ENCODE measurements at places on chromosomes 4 and X.
A peak's percentile ranks its signal among the peaks of the same experiment; 100 is the strongest.

GRCh38 chrX:12987340-12987739 lies 12.4 kb downstream of the TMSB4X start:
- DNase-seq = no peak

DNA sequence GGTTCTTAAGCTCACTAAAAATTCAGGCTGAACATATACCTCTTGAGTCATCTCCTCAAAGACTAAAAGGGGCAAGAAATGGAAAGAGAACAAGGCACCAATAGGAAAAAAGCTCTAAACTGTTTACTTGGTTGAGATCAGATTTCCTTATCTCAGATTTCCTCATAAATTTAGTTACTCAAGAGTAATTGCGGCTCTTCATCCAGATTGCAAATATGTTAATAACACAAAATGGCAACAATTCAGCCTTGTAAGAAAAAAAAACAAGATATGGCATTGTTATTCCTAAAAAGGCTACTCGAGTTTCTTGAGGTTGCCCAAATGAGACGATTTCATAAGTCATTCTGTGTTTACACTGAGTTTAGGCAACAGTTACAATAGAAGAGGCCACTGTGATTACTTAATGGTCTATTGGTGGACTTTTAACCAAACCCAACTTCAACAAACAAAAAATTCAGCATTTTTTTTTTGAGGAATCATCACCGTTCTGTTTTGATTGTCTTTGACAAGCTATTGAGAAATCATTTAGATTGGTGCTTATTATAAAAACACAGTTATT lies 97.9 kb upstream of the PDHA1 start:
- no peak for DNase-seq

DNA sequence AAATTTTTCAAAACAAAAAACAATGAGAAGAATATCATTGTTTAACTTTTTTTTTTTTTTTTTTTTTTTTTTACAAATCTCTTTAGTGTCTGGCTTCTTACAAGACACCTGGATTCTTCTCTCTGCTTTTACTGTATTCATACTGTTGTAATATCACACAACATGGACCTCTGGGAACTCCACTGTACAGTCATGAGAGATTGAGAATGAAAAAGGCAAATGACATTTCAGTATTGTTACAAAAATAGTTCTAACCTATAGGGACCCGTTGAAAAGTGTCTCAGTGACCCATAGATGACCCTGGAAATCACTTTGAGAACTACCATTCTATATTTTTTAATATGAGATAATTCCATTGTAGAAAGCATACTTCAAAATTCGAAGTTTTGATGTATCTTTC lies 124.4 kb downstream of the SLIT2 start:
- no peak for DNase-seq

- DNase-seq = no peak
These were observed 13.4 kb upstream of the STK32B start for GRCh38 chr4:5037553-5038551.

DNA sequence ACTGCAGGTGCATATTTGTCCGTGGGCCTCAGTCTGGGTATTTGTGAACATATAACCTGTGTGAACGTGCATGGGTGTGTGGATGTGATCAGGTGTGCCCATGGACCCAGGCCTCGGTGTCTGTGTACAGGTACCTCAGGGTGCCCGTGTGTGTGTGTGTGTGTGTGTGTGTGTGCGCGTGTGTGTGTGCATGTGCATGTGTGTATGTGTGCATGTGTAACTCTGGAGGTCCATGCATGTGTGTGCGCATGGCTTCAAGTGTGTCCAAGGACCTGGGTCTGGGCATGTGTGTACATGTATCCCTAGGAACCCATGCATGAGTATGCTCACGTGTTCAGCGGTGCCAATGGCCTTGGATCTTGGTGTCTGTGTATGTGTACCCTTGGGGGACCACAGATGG lies 15.8 kb downstream of the FTSJ1 start:
- no peak for DNase-seq

- DNase-seq = no peak
These were observed 62.5 kb downstream of the CD40LG start for GRCh38 chrX:136710325-136710951.

DNA sequence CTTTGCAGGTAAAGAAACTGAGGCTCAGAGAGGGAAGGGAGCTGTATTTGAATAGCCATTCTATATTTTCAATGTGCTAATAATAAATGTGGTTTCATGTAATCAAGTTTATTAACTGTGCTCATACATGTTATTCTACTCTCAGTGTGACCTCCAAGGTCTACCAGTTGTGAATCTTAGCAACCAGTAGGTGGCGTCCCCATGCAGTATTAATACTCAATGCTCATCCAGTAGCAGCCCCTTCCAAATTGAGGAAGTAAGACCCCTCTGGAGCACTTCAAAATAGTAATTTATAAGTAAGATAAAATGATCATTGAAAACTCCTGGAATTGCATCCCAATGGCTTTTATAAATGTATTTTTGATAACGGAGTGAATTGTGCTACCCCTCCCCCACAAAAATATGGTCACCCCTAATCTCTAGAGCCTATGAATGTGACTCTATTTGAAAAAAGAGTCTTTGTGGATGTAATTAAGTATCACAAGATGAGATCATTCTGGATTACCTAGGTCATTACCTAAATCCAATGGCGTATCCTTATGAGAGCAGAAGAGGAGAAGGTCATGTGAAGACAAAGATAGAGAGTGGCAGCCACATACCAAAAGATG lies 20.4 kb upstream of the SEPSECS start:
- DNase-seq = peak; percentile 14

DNA sequence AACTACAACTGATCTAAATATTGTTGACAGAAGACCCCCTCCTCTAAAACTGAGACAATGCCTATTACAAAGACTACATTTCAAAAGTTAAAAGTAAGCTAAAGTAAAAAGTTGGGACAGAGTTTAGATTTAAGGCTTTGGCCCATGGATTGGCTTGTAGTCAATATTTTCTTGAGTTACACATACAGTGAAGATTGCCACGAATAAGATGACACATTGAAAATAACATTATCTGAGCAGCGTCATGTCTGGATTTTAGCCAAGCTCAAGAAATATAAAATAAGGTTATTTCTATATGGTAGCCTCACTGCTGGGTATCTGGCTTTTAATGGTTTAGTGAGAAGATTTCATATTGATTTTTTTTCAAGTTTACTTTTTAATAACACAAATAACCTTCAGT lies 266.2 kb upstream of the LDB2 start:
- no peak for DNase-seq

GRCh38 chr4:133186210-133186609 lies 37.1 kb downstream of the PCDH10 start:
- no peak for DNase-seq

DNA sequence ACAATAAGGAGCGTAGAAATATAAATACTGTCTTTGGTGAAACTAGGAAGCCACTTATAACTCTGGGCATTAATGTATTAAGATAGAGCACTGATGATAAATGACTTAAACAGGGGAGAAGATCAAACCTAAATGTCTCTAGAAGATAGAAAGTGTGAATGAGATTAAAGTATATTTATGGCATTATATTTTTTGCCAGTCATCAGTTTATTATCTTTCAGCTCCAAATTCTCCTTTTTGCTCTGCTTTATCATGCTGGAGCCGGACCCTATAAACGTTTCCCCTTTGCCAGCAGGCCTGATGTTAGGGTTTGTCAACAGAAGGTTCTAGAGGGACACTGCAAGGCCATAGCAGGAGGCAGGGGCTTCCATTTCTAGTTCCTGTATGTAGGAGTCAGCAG lies 76.4 kb downstream of the TBC1D19 start:
- no peak for DNase-seq

DNA sequence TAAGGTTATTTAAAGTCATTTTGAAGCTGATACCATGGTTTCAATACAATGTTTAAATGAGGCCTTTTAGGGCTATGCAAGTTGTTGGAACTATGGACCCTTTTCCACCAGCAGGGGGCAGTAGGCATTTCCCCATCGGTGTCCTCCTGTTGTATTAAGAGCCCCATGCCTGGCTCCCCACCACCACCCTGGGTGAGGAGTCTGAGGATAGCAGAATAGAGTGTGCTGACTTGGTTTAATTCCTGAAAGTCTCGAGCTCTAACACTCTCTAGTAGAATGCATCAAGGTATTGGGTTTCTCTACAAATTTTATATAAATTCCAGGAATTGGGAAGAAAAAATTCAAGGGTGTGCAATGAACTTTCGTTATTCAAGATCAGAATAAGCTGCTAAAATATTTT lies 234.8 kb upstream of the JADE1 start:
- DNase-seq = peak; percentile 46

DNA sequence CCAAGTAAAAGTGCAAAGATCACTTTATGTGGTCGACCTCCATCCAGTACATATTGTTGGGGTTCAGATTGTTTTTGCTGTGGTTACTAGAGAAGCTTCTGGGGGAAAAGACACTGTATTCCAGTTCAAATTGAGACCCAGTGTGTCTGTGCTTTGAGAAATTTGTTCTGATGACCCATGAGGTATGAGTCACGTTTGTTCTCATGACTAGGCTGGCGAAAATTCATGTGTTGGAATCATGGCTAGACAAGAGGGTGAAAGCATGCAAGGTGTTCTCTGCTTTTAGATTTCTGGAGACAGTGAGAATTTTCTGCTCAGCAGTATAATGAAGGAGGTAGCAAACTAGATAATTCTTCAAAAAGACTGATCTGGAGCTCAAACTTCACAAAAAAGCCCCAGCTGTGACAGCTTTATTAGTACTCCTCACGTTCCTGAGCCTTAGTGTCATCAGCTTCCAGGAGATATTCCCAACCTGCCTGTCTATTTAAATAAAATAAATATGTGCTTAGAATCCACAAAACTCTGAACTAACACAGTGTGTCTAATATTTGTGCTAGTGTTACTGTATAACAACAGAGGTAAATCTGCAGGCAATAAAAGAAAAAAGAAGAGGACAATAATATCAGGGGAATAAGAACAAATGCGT lies 24.4 kb upstream of the FAM47B start:
- no peak for DNase-seq

- no peak for DNase-seq
These were observed 58.9 kb downstream of the PLAC1 start for GRCh38 chrX:134599184-134599914.

DNA sequence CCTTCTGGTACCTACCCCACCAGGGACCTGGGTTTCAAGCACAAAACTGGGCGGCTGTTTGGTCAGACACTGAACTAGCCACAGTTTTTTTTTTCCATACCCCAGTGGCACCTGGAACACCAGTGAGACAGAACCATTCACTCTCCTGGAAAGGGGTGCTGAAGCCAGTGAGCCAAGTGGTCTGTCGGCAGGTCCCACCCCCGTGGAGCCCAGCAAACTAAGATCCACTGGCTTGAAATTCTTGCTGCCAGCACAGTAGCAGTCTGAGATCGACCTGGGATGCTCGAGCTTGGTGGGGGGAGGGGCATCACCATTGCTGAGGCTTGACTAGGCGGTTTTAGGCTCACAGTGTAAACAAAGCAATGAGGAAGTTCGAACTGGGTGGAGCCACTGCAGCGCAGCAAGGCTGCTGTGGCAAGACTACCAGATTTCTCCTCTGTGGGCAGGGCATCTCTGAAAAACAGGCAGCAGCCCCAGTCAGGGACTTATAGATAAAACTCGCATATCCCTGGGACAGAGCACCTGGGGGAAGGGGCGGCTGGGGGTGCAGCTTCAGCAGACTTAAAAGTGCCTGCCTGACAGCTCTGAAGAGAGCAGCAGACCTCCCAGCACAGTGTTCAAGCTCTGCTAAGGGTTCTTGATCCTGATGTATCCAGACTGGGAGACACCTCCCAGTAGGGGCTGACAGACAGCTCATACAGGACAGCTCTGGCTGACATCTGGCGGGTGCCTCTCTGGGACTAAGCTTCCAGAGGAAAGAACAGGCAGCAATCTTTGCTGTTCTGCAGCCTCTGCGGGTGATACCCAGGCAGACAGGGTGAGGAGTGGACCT lies 223.0 kb downstream of the COX18 start:
- no peak for DNase-seq

DNA sequence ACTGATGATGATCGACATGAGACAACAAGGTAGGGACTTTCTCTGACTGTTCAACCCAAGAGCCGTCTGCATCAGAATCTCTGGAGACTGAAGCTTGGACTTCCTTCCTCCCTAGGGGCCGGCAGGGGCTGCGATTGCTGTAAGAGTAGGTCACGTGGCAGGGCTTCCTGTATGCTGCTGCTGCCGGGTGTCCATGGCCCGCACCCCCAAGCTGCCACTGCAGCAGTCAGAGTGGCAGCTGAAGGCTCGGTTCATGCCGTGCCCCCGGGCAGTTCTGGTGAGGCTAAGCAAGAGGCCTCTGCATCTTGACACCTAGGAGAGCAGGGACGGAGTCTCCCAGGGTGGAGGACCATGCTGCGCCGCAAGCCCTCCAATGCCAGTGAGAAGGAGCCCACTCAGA lies at the start of gene SASH3:
Gene SASH3, plus strand, starts transcription at position 203 of the 400 bp plus-strand sequence. Its CDS starts 149 bp downstream, at position 352.
- peak; percentile 34 for DNase-seq

DNA sequence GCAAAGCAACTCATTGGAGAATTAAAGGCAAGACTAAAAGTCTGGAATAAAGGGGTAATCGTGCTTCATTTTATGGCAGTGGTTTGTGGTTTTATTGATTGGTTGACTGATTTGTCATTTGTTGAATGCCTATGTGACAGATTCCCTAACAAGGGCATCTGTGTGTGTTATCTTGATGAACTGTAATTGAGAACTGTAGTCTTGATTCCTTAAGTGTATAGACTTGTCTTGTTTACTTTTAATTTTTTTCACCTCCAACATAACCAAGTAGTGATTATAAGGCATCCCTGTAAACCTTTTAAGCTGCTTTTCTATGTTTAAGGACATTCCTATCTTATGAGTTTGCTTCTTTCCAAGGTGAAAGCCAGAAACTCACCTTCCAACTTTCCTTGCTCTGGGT lies 216.0 kb upstream of the TAPT1 start:
- DNase-seq = no peak

DNA sequence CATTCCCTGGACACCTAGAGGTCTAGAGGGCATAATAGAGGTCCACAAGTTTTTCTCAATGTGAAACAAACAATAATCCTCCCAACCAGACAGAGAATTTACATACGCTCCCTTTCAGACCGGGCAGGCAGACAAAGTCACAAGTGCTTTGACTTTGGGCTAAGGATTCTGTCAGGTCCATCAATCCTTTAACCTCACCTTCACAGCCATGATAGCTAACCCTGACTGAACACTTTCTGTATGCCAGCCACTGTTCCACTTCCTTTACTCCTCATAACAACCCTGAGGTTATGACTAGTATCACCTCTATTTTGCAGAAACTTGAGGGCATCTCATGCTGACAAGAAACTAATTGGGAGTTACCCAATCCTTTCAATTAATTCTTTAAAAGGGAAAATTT lies 118.8 kb upstream of the AFF2 start:
- DNase-seq = no peak

DNA sequence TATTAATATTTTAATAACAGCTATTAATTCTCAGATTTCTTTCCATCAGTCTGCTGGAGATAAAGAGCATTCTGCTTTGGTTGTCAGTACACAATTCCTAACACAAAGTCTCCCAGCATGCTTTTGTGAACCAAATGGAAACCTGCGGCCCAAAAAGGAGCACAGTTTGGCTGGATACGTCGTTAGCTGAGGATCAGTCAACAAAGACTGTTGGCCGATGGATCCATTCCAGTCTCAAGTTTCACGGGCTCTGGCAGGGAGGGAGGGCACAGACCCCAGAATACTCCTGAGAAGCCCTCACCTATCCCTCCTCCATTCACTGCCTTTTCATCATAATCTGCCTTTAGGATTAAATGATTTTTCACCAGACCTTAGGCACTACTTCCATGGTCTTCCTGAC lies 26.3 kb upstream of the PRSS48 start:
- DNase-seq = no peak
